Tongue (tissue), 3 donors: ENCODE measurements at places on chromosomes 11 and 22. TPM values are rescaled to one million over a fixed set of nuclear protein-coding genes. Genes with fewer than 3 reads are reported as not detected.

The MMP10 gene
- total RNA-seq, result 3.2 TPM

The HIPK3 gene
- 330 TPM for total RNA-seq

The SLC22A9 gene
- not detected for total RNA-seq

DNA sequence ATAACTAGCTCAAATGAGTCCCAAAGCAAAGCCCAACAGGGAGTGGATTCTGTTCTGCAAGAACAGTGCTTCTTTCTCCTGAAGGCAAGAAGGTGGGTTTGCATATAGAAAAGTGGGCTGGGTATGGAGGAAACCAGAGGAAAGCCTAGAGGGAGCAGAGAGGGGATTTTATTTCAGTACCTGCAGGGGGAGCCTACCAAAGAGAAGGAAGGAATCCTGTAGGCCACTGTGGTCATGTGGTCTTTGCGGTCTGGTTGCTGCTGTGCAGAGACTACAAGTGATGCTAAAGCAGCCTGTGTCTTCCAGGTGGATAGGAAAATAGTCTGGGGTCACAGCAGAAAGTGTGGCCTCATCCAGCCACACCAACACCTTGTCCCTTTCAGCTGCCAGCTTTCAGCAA is 33.2 kb upstream of the ZBTB16 start:
- no peak for DNase-seq

DNA sequence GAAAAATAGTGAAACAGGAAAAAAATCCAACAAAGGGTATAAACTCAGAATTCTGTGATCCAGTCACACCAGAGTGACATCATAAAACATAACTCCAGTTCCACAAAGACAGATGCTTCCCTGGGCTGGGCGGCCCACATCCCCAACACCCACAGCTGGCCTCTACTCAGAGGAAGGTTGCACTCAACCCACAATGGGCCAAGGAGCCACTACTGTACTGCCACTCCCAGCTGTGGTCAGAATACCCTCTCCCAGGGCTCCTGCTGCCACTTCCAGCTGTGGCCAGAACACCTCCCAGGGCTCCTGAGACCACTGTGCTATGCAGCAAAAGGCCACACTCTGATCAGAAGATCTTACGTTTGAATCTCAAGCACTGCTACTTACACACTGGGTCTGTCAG is 18.3 kb downstream of the SMCO4 start:
- DNase-seq, result no peak

The EFCAB6 gene
- 4.7 TPM for total RNA-seq

- DNase-seq, result no peak
Measured at GRCh38 chr22:46823248-46823647, 60.8 kb downstream of the TBC1D22A start.

- peak; percentile 90 for DNase-seq
Measured at GRCh38 chr11:11798586-11799438, 43.0 kb upstream of the USP47 start.

The L3MBTL2 gene
- total RNA-seq, result 15.3 TPM

GRCh38 chr11:119175493-119176077 is 7.1 kb downstream of the NLRX1 start:
- DNase-seq, result no peak

DNA sequence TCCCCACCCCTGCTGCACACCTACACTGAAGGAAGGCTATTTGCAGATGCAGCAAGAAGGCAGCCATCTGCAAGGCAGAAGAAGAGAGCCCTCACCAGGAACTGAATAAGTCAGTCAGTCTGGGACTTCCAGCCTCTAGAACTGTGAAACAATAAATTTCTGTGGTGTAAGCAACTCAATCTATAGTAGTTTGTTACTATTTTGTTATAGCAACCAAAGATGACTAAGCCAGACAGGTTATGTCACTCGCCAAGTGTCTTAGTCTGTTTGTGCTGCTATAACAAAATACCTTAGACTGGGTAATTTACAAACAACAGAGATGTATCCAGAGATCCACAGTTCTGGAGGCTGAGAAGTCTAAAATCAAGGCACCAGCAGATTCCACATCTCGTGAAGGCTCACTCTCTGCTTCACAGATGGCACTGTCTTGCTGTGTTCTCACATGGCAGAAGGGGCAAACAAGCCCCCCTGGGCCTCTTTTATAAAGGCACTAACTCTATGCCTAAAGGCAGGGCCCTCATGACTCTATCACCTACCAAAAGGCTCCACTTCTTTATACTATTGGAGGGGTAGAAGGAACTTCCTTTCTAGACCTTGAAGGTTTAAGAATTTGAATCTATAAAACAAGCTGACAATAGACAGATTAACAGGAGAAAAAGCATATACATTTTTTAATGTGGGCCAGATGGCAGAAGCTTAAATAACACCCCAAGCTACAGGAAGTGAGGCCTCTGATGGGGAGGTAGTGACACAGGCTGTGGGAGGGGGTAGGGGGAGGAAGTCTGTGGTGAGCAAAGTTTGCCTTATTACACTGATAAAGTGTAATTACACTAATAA is 12.3 kb downstream of the APOL6 start:
- peak; percentile 42 for DNase-seq
